ENCODE measurements at places on chromosomes 7 and 10.

DNA sequence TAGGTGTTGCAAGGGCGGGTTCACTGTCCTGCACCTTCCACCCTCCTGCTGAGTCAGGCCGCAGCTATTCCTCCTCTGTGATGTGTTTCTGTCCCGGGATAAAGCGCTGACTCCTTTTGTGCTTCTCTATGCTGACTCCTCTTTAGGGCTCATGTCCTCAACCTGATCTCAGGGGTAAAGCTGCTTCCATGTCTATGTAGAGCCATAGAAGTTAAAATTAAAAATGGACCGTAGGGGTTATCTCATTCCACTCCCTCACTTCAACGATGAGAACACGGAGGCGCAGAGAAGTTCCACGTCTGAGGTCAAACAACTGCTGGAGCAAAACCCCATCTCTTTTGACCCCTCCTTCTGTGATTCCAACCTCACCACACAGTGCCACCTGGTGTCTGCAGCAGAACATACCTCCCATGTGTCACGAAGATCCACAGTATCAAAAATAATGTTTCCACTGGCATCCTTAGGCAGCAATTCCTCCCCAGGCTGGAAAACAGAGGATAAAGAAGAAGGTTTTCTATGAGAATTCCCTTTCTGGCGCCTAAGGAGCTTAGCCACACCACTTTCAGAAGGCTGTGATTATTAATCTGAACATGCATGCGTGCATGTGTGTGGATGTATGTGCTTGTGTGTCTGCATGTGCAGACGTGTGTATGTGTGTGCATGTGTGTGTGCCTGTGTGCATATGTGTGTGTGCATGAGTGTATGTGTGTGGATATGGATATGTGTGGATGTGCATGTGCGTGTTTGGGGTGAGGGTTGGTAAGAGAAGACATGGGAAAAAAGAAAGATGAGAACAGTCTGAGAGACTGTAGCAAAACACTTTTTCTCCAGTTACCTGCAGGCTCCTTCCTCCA is 81.2 kb upstream of the UCN3 start:
- H3K36me3 ChIP-seq, result no peaks in the 10 kb centered on the region
- H3K4me1 ChIP-seq, result 0 out of 2 replicates have a peak, but pooled peaks cover 1% of the 10 kb centered on the region
- H3K4me3 ChIP-seq, result no peak overlapping the region
- no peaks in the 10 kb centered on the region for H3K27me3 ChIP-seq
- no peak overlapping the region for H3K27ac ChIP-seq

DNA sequence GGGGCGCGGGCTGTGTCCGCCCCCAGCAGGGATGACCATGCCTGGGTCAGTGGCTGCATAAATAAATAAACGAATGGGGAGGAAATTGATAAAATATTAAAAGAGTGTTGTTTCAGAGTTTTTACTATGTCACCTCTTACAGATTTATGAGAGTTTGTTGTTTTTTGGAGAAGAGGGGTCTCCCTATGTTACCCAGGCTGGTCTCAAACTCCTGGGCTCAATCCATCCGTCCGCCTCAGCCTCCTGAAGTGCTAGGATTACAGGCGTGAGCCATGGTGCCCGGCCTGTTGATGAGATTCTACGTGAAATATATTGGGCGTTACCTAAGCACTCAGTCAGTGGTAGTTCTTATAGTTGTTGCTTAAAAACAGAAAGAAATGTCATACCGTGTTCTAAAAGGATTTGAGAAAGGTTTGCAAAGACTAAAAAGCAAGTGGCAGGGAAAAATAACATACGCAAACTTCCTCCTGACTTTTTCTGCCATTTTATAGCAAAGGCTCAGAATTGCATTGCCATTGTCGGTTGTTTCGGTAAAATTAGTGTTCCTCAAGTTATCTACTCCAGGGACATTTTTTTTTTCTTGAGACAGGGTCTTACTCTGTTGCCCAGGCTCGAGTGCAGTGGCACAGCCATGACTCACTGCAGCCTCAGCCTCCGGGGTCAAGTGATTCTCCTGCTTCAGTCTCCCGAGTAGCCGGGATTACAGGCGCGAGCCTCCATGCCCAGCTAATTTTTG is 39.5 kb upstream of the FOXK1 start:
- no peaks in the 10 kb centered on the region for H3K36me3 ChIP-seq
- peak overlapping the region; percentile 97 for H3K27ac ChIP-seq
- no peaks in the 10 kb centered on the region for H3K27me3 ChIP-seq
- peak overlapping the region; percentile 74 for H3K4me3 ChIP-seq

GRCh38 chr7:29030781-29031275 is 72.7 kb upstream of the TRIL start:
- H3K27me3 ChIP-seq, result no peaks in the 10 kb centered on the region
- DNase-seq, result no peak
- H3K27ac ChIP-seq, result no peak overlapping the region
- no peaks in the 10 kb centered on the region for H3K36me3 ChIP-seq
- no peak overlapping the region for H3K4me3 ChIP-seq

- H3K4me1 ChIP-seq, result peaks cover 5% of the 10 kb centered on the region
- peak; percentile 82 for DNase-seq
- H3K36me3 ChIP-seq, result no peaks in the 10 kb centered on the region
- H3K4me3 ChIP-seq, result no peak overlapping the region
- H3K27me3 ChIP-seq, result no peaks in the 10 kb centered on the region
- H3K27ac ChIP-seq, result no peak overlapping the region
Measured at GRCh38 chr7:77674878-77675277, 21.4 kb upstream of the RSBN1L start.

GRCh38 chr10:92045641-92046106 is 122.1 kb downstream of the BTAF1 start:
- H3K4me1 ChIP-seq, result no peaks in the 10 kb centered on the region
- H3K4me3 ChIP-seq, result no peak overlapping the region
- no peaks in the 10 kb centered on the region for H3K27me3 ChIP-seq
- H3K36me3 ChIP-seq, result no peaks in the 10 kb centered on the region
- H3K27ac ChIP-seq, result no peak overlapping the region
- no peak for DNase-seq

DNA sequence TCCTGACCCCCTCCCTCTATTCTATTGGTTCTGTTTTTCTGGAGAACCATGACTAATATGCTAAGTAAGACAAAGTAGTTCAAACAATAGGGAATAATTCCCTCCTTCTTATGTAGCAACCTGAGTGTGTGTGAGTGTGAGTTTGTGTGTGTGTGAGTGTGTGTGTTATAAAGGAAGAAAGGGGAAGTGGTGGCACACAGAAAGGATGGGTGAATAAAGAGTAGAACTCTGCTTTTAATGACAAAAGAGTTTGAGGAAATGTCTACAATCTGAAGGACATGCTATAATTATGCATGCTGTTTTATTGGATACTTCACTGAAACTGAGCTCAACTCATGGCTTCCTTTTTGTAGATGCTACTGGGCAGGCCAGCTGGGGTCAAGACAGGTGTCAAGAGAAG is 489.5 kb downstream of the REEP3 start:
- H3K27me3 ChIP-seq, result no peaks in the 10 kb centered on the region
- no peak overlapping the region for H3K27ac ChIP-seq
- no peaks in the 10 kb centered on the region for H3K4me1 ChIP-seq
- DNase-seq, result no peak
- no peaks in the 10 kb centered on the region for H3K36me3 ChIP-seq
